Right forelimb (tissue), 1 donor: ENCODE measurements at places on chromosomes 7 and 10.

GRCh38 chr10:11208908-11209829 is 191.5 kb downstream of the CELF2 start:
- DNase-seq: no peak

DNA sequence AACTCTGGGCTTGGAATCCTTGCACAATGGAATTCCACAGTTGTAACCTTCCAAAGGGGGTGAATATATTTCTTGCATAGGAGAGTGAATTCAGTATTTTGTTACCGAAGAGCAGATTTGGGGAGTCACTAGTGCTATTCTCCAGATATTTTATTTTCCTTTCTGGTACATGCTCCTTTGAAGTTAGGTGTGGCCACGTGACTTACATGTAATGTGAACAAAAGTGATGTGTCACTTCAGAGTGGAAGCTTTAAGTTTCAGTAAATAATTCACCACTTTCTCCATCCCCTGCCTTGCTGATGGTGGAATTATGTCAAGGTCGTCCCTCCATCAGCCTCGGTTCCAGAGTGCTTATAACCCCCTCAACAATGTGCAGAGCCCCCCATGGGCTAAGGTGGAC is 25.3 kb downstream of the ASNS start:
- DNase-seq: no peak

DNA sequence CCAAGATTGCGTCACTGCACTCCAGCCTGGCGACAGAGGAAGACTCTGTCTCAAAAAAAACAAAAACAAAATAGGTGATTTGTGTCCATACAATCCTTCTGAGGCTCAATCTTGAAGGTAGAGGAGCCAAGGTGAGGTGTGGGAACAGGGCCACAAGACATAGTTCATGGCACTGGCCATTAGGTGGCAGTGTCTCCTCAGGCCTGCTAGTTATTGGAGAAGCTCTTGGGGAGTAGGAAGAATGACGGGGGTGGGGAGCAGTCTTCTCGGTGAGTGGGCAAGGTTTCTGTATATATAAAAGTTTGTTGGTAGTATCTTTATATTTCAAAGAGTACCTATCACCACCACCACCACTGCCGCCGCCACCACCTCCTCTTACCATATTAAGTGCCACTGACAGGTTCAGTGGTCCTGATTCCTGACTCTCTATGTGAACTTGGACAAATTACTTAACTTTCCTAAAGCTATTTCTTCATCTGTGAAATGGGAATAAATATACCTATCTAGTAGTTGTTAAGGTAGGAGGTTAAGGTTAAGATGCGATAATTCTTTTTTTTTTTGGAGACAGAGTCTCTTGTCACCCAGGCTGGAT is 24.0 kb downstream of the CCSER2 start:
- DNase-seq: no peak

DNA sequence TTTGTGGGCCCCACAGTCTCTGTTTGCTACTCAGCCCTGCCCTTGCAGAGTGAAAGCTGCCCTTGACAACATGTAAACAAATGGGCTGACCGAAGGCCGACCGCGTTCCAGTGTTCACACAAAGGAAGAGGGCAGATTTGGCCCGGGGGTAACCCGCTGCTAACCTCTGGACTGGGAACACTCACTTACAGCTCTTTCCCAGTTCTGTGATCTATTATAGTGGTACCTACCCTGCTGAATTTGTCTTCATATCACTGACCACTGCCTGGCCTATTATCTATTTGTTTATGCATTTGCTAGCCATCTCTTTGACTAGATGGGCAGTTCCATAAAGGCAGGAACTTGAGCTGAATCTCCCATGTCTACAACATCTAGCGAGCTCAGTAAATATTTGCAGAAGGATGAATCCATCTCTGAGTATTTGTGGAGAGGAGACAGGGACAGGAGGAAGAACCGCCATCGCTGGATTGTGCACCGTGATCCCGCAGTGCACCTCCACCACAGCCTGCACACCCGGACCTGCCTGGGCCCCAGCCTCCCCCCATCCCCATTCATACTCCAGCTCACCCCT is 15.2 kb downstream of the SLC29A3 start:
- DNase-seq: no peak

- DNase-seq: no peak
These were observed 187.3 kb upstream of the PLXDC2 start for GRCh38 chr10:19628767-19629560.
